CD4-positive, alpha-beta T cell treated with Interleukin-17A for 4 hours (primary cell): ENCODE measurements at places on chromosomes 12 and 14.

DNA sequence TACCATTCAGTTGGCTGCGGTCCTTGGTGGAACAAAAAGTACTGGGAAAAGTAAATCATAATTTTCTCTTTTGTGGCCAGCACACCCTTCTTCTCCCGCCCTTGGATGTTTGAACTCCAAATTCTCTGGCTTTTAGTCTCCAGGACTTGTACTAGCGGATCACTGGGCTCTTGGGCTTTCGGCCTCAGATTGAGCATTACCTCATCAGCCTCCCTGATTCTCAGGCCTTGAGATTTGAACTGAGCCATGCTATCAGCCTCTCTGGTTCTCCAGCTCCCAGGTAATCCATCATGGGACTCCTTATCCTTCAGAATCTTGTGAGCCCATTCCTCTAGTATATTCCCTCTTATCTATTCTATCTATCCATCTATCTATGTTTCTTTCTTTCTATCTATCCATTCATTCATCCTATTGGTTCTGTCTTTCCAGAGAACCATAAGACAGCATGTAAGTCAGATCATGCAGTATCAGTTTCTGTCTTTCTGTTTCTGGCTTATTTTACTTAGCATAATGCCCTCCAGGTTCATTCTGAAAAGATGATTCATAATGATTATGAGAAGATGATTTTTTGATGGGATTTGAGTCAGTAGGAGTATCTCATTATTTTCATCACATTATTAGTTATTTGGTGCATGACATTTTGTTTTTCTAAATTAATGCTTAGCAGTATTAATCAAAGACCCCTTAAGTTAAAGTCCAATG is 814.9 kb downstream of the LRFN5 start:
- no peak for DNase-seq

GRCh38 chr12:83040339-83040738 is 353.6 kb downstream of the TMTC2 start:
- DNase-seq, result no peak

GRCh38 chr14:89813617-89814031 is 140.9 kb downstream of the EFCAB11 start:
- DNase-seq, result no peak

- no peak for DNase-seq
These were observed 259.5 kb upstream of the E2F7 start for GRCh38 chr12:77324763-77325468.

DNA sequence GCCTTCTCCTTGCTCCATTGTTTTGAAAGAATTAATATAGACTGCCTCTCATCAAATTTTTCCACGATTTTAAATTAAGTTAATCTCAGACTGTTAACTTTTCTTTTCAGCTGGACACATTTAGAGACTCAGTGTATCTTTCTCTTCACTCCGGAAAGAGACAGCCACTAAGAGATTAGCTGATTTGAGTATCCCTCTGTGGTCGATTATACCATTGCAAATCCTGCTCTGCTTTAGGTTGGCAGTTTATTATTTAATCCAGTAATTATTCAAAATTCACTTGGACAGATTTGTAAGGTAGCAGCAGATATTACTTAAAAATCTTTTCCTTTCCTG is 588 bp upstream of the TWF1 start:
- DNase-seq, result no peak

DNA sequence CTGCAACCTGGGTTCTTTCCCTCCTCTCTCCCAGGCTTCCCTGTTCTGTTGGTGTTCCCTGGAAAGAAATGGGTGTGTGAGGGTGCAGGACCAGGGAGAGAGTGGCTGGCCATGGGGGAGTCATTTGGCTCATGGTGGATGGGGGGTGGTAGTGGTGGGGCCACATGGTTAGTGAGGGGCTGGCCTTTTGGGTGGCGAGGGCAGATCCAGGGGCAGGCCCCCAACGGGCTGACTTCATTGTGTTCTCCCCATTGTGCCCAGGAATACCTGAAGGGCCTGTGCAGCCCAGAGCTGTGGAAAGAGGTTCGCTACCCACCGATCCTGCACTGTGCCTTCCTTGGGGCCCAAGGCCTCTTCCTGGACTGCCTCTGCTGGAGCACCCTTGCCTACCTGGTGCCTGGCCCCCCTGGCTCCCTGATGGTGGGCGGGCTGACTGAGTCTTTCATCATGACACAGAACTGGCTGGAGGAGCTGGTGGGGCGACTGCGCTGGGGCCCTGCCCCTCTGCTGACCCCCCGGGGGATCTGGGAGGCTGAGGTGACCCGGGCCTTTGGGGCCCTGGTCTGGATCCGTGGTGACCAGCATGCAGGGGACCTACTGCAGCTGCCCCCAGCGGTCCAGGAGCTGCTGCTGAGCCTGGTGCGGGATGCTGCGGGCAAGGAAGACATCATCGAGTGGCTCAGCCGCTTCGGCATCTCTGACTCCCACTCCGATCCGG is 9.0 kb downstream of the NYNRIN start:
- DNase-seq, result no peak

GRCh38 chr12:50003595-50003994 is 21.7 kb downstream of the RACGAP1 start:
- DNase-seq, result no peak

DNA sequence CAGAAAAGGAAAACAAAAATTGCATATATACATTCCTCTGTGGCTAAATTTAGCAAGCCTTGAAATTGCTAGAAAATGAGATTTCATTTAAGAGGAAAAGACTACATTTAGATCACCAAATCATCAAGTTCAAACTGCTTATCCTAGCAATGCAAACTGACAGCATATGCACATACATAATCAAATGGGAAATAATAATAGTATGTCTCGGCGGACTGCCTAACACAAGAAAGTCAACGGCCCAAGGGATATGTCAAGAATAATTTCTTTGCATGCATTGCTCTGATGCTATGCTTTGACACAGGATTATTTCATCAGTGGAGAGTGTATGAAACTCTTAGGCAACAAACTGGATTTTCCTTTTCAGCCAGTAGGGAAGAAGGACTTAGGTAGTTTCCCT is 107.9 kb downstream of the KCNC2 start:
- no peak for DNase-seq

GRCh38 chr12:77685901-77686300 is 144.8 kb upstream of the NAV3 start:
- DNase-seq, result no peak

- DNase-seq, result no peak
These were observed 221.2 kb downstream of the RBM19 start for GRCh38 chr12:113744802-113745395.

DNA sequence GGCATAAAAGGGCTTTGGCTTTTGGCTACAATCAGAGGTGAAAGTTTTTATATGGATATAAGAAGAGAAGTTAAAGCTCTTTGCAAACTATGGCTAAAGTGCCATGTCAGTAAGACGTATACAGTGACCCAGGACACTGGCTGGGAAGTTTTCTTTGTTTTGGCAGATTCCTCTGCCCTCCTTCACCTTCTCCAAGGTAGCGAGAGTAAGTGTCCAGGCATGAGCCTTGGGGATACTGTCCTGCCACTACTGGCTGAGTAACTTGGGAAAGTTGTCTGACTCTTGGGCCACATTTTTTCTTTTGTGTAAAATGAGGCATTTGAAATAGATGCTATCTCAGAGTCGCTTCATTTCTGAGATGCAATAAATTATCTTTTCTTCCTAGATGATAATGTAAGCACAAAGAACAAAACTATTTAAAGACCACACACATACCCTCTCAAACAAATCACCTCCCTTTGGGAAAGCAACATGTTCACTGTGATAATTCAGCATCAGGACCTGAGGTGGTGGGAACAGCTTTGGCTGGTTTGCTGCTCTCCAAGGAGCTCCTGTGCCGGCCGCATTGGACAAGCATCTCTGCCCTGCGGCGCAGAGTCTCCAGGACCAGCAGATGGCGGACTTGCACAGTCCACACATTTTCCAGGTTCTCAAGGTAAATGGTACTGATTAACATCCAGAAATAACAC is 106.3 kb downstream of the PTCSC3 start:
- DNase-seq, result peak; percentile 3

DNA sequence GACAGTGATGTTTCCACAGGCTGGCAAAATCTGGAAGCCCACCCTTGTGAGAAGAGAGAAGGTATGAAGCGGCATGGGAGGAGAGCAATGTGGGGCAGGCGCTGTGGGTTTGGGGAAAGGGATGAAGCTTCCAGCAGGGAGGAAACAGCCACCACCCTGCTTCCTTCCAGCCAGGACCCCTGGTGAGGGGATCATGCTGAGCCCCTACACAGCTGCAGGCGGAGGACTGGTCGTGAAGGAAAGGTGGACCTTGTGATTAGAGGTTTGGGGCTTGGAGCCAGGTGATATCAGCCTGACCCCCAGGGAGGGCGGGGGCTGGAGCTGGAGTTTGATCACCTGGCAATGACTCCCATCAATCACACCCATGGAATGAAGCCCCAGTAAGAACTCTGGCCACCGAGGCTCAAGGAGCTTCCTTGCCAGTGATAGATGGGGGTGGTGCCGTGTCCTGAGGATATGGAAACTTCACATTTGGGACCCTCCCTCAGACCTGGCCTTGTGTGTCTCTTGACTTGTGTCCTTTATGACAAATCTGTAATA is 48.6 kb downstream of the RIMBP2 start:
- no peak for DNase-seq

DNA sequence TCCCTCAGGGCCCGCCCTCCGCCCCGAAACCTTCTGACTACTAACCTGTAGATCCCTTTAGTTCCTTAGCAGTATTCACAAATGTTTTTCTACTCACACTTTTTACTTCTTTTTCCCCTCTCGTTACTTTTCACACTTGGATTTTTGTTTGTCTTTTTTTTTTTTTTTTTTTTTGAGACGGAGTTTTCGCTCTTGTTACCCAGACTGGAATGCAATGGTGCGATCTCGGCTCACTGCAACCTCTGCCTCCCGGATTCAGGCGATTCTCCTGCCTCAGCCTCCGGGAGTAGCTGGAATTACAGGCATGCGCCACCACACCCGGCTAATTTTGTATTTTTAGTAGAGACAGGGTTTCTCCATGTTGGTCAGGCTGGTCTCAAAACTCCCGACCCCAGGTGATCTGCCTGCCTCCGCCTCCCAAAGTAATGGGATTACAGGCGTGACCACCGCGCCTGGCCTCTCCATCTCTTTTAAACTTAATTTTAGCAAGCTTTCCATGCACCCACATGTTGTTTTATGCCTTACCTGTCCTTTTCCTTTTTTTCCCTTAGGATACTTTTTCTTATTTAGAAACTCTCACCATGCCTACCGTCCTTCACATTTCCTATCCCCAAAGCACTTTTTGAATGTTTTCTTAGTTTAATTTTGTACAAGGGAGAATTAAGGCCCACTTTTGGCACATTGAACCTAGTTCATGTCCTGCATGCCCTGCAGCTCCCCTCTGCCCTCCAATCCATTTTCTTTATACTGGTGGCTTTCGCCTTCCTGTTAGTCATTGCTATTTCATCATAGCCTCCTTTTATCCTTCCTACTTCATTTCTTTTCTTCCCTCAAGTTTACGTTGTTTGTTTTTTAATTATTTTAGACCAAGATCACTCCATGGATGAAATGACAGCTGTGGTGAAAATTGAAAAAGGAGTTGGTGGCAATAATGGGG is 1.1 kb downstream of the SP1 start:
- no peak for DNase-seq

DNA sequence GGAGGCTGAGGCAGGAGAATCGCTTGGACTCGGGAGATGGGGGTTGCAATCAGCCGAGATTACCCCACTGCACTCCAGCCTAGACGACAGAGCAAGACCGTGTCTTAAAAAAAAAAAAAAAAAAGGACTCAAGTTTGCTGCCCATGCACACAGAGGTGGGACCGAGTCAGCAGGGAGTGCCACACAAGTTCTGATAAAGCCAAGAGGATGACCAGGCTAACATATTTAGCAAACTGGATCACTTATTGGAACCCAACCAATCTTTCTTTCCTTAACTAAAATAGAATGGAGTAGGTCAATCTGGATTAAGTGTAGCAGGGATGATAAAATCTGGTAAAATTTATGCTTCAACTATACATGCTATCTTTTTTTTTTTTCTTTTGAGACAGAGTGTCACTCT is 190.4 kb upstream of the FOXN3 start:
- no peak for DNase-seq

DNA sequence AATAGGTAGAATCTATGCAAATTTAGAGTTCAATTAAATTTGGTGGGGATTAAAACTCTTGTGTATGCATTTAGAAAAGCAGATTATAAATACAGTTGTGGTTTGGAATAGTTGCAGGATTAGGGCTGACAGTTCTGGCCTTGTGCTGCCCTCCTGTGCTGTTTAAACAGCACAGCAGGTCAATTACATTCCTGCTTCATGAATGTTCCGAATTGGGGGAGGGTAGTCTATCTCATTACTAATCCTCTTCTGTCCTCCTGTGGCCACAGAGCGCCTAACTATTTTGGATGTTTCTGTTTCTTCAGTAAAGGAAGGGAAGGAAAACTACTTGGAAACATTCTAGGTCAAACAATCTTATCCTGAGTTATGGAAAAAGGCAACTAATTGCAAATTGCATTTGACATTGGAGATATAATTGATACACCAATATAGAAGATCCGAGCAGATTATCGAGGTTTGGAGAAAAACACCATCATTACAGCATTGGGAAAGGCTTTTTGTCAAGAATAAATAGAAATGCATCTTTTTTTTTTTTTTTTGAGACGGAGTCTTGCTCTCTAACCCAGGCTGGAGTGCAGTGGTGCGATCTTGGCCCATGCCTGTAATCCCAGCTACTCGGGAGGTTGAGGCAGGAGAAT is 8.7 kb upstream of the GPR19 start:
- DNase-seq, result peak; percentile 60

GRCh38 chr14:104343294-104343625 is 204.9 kb downstream of the KIF26A start:
- DNase-seq, result no peak
